Cortex of kidney (tissue), 1 donor: ENCODE measurements at places on chromosomes 2 and 18.

GRCh38 chr2:113685471-113685870 lies 58.4 kb downstream of the RABL2A start:
- DNase-seq: no peak

DNA sequence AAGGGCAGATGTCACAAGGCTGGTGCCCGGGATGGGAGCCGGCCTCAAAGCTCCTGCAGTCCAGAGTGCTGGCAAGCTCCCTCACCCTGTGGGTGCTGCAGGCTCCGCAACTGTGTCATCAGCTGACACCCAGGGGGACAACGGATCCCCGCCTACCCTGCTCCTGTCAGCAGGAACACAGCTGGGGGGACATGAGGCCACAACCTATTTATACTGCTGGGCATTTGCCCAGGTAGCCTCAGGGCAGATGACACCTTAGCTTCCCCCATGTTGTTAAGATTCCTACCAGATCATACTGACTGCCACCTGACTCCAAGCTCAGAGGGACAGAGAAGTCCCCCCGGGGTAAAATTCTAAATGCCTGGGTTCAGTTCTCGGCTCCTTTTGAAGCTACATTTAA lies 1.2 kb downstream of the ANKRD23 start:
- DNase-seq: no peak

DNA sequence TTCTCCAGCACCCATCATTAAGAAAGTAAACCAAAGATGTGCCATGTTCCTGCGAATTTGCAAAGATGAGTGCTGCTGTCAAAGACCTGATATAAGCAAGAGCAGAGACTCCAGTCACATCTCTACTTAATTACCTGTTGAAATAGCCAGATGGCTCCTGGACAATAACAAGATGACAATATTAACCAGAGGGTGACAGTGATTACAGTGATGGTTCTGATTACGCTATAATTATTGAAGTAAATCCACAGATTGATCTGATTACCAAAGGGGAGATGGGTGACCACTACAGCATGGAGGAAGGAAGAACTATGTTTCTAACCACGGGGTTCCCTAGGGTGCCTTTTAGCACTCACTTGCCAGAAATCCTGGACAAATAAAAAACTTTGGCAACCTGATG lies 36.5 kb upstream of the AFF3 start:
- no peak for DNase-seq

GRCh38 chr2:71558300-71559051 lies 105.1 kb downstream of the DYSF start:
- DNase-seq: no peak

DNA sequence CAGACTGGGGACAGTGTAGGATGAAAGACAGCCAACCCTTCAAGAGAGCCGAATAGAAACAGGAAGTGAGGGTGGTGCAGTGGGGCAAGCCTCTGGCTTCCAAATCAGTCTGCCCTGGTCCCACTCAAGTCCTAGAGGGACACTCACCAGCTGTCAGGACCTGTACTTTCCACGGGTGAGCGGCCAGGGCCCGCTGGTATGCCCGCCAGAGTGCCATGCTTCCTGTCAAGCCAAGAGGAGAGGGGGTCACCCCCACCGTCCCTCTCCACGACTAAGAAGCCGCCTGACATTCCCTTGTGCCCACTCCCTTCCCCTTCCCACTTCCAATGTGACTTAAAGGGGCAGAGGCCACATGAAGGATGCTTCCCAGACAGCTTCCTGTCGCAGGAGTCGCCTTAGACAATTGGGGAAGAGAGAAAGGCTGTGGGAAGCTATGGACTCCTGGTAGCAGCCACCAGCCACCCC lies 564 bp downstream of the MPV17 start:
- DNase-seq: no peak

- DNase-seq: no peak
Observed at GRCh38 chr18:9058406-9058805, 44.1 kb upstream of the NDUFV2 start.

DNA sequence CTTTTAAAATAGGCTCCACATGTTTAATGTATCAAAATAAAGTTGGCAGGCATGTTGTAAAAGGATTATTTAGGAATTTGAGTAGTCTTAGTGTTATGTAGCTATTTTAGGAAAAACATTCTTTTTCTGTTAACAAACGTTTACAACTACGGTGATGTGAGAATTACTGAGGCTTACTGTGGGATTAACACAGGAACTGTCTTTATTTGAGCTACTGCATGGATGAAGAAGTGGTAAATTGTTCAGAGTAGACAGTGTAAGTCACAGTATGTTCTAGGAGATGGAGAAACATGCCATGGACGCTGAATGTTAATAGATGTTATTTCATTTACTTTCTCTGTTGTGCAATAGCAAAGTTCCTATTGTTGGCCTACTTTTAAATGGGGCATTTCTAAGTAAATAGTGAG lies 1.6 kb downstream of the PPM1B start:
- DNase-seq: no peak

GRCh38 chr18:48765053-48765452 lies 185.7 kb downstream of the SMAD7 start:
- DNase-seq: no peak

GRCh38 chr2:134703426-134703825 lies 15.4 kb downstream of the TMEM163 start:
- no peak for DNase-seq

- no peak for DNase-seq
Observed at GRCh38 chr2:198913394-198914152, 544.2 kb downstream of the SATB2 start.

- DNase-seq: no peak
Observed at GRCh38 chr2:165909466-165909865, 44.1 kb downstream of the TTC21B start.

GRCh38 chr2:96150007-96150640 lies 4.9 kb upstream of the DUSP2 start:
- DNase-seq: no peak

DNA sequence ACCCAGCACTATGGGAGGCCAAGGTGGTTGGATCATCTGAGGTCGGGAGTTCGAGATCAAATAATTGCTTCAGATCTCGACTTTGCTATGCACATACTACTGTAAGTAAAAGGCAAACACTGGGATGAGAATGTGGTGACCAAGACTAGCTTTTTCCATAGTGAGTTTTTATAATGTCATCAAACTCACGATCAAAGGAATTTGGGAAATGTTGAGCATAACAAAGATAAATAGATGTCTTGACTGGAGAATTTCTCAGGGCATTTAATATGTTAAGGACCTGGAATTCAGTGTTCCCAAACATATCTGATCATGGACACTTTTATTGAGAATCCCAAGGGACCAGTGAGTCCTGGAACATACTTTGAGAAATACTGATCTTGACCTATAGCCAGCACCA lies 205.6 kb downstream of the ARHGAP15 start:
- DNase-seq: no peak

DNA sequence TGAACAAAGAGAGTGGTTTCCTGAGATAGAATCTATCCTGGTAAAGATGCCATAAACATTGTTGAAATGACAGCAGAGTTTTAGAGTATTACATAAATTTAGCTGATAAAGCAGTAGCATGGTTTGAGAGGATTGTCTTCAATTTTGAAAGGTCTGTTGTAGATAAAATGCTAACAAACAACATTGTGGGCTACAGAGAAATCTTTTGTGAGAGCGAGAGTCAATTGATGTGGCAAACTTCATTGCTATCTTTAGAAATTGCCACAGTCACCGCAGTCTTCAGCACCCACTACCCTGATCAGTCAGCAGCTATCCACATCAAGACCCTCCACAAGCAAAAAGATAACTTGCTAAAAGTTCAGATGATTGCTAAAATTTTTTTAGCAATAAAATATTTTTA lies 17.5 kb downstream of the VRK2 start:
- DNase-seq: no peak

GRCh38 chr2:49369650-49370049 lies 215.3 kb upstream of the FSHR start:
- DNase-seq: no peak

- DNase-seq: no peak
Observed at GRCh38 chr2:143209570-143210445, 80.6 kb downstream of the ARHGAP15 start.

GRCh38 chr2:107430596-107431266 lies 396.0 kb upstream of the RGPD4 start:
- DNase-seq: no peak

DNA sequence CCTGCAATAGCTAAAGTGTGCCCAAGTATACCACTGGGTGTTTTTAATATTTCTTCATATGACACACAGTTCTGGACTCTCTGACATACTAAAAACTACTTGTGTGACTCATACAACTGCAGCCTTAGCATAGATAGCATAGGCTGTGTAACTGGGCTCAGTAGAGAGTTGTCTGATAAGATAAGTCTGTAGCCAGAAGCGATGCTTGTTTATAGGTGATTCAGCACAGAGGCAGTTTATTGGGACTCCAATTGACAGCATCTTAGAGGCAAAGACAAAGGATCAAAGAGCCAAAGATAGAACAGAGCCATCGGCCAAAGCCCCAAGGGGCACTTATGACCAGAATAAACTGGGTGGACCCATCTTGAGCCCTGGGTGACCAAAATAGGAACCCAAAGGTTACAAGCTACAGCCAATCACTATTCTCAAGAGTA lies 42.3 kb downstream of the AAK1 start:
- no peak for DNase-seq

GRCh38 chr2:25103287-25103871 lies 61.5 kb downstream of the EFR3B start:
- DNase-seq: no peak

DNA sequence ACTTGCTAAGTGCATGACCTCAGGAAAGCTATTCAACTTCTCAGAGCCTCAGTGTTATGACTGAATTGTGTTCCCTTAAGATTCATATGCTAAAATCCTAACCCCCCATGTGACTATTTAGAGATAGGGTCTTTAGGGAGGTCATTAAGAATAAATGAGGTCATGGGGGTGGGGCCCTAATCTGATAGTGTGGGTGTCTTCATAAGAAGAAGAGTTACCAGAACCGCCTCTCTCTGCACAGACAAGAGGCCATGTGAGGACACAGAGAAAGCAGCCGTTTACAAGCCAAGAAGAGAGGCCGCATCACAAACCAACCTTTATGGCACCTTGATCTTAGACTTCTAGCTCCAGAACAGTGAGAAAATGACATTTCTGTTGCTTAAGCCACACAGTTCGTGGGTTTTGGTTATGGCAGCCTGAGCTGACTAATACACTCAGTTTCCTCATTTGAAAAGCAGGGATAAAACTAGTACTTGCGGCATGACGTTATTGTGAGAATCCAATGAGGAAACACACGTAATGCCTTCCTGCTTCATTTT lies 9.9 kb downstream of the SH2D6 start:
- no peak for DNase-seq
